ENCODE measurements at places on chromosomes 5 and 9. TPM values are rescaled to one million over a fixed set of nuclear protein-coding genes. Genes with fewer than 3 reads are reported as not detected.

The KIAA0825 gene
- total RNA-seq: 3.1 TPM

The SLC46A2 gene
- total RNA-seq: 0.14 TPM

The SKIC3 gene
- 83.4 TPM for total RNA-seq

The PTGDS gene
- 1.7 TPM for total RNA-seq

DNA sequence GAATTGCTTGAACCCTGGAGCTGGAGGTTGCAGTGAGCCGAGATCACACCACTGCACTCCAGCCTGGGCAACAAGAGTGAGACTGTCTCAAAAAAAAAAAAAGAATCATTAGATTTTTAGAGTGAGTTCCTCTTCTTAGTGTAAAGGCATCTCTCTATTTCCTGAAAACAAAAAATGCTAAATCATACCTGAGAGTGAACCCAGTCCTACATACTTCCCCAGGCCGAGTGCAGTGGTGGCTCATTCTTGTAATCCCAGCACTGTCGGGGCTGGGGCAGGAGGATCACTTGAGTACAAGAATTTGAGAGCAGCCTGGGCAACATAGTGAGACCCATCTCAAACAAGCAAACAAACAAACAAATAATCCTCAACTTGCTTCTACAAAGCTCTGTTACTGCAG, 38.2 kb upstream of the LPAR1 start:
- DNase-seq: no peak

- DNase-seq: no peak
Observed at GRCh38 chr5:100590867-100591266, 55.7 kb downstream of the FAM174A start.

- DNase-seq: no peak
Observed at GRCh38 chr9:83906144-83906543, 15.1 kb downstream of the KIF27 start.

DNA sequence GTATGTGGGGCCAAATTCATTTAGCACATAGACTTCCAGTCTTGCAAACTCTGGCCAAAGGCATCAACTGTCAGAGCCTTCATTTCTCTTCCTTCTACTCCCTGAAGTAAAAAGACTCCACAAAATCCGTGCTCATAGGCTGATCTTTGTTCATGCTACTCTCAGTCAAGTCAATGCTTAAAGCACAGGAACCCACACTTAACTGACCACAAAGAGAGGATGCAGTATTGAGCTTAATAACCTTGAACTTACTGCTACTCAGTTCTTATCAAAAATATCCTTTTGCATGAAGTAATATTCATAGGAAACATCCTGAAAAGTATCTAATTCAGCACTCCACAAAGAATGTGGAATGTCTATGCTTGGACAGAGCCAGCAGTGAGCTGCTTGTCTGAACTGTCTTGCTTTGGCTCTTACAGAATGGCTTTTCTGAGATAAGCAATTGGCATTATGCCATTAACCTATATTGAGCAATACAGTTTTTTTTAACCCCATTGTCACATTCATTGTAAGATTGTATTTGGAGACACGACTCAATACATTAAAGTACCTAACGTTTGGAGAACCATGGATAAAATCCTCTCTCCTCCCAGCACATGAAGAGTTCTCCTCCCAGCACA, 21.7 kb downstream of the LPAR1 start:
- DNase-seq: no peak

GRCh38 chr9:78074385-78075291, 43.0 kb upstream of the GNAQ start:
- no peak for DNase-seq

DNA sequence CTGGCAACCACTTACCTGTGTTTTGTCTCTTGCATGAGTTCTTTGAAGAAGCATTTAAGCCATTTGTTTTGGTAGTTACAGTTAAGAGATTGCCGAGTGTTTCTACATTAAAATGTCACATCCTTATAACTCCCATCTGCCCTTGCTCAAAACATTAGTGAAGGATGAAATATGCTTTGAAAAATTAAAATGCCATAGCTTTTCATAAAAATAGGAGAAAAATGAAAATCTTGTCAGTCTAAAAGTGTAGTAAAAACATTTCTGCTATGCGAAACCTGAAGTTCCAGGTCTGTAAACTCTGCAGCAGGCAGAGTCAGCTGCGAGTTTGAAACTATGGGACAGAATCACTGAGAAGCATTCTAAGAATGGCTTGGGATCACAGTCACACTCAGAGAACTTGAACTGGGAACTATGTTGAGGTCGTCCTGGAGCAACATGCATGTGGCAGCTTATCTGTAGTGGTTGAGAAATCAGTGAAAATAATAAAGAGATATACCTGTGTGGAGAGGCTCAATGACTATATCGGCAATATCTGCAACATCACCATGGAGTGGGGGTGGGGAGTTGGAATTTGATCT, 67.4 kb downstream of the RASGRF2 start:
- DNase-seq: no peak

DNA sequence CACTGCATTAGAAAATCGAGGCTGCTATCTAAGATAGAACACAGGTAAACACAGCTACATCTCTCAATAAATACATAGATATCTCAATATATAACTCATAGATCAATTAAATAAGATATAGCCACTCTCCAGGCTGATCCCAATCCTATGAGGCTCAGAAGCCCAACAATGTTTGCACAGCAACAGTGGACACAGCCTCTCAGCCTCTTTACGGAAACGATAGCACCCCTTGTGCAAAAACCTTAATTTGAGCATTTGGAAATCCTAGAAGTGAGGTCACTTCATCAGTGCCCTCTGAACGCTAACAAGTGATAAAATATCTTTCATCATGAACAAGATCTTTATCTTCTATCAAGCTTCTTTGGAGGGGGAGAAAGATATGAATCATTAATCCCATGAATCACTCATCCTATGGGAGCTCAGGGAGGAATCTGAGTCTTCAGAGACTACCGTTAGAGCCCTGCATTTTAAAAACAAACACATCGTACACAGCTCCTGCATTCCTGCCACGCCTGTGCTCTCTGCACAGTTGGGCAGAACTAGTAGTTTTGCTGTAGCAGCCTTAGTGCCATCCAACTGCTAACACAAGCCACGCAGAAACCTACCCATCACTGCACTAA, 71.4 kb downstream of the MED27 start:
- DNase-seq: no peak

- DNase-seq: no peak
Observed at GRCh38 chr5:1886846-1887587, 4.3 kb upstream of the IRX4 start.

DNA sequence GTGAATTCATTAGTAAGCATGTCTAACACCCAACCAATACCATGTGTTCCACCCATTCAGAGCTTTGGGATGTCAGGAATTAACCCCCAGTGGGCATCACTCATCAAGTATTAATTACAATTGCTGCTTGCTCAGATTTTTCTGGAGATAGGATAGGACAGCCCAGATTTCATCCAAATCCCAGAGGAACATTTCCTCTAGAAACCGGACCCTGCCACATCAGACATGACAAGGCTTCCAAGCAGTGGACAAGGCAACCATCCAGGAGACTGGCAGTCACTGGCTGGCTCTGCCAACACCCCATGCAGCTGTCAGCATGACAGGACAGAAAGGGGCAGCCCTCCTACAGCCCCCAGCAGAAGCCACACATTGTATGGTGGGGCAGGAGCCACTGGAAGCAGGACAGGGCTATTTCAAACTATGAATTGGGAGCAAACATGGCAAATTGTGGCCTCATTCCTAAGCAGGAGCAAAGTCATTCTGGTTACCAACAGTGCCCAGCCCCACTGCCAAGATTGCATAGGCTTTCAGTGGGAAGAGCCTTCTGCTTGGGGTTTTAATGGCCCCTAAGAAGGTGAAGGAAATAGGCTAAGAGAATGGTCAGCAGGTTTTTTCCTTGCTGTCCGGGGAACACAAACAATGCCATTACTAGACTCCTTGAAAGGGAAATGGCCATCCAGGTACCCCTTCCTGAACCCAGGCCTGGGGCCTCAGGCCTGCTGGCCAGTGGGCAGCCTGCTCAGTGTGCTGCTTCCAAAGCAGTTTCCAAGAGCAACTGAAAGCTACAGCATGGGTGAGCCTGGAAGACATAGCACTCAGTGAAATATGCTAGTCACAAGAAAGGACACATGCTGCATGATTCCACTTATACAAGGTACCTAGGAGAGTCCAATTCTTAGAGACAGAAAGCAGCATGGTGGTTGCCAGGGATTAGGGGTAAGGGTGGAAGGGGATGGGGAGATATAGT, 294.7 kb upstream of the SLC30A5 start:
- no peak for DNase-seq
